Astrocyte of the hippocampus (primary cell): ENCODE measurements at places on chromosomes 7 and 10.

DNA sequence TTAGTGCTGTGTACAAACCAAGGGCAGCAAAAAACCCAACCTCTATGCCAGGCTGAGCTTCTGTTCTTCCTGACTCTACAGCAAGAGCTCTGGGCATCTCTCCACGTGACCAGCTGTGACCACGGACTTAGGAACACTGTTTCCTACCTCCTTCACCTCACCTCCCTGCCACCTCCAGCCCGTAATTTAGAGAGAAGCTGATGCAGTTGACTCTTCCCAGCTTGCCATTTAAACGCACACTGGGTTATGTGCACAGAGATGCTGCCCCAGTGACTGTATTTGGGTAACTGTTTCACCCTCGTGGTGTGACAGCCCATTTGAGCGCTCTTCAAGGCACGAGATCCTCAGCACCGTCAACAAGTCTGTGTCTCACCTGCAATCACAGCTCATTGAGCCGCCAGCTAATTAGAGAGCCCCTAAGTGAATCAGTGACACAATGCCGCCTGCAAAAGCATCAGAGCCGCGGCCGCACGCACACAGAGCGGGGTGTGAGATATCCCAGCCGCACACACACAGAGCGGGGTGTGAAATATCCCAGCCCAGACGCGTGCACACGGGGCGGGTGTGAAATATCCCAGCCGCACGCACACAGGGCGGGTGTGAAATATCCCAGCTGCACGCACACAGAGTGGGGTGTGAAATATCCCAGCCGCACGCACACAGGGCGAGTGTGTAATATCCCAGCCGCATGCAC lies 319.7 kb downstream of the PTPRN2 start:
- DNase-seq = no peak

DNA sequence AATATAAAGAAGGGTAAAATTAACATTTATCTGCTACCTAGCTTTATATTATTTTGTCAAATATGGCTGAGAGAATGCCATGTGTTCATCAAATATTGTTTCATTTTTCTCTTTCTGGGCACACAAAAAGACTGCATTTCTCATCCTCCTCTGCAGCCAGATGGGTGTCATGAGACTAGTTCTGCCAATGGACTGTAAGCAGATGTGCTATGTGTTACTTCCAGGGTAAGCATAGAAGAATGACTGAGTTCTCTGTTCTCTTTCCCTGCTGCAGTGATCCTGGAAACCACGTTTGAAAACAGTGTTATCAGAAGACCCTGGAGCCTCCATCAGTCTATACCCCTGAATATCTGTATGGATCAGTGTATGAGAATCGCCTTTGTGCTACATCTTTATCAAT lies 24.1 kb upstream of the SLK start:
- no peak for DNase-seq

- peak; percentile 41 for DNase-seq
Measured at GRCh38 chr7:142813226-142813625, 41.6 kb upstream of the EPHB6 start.

DNA sequence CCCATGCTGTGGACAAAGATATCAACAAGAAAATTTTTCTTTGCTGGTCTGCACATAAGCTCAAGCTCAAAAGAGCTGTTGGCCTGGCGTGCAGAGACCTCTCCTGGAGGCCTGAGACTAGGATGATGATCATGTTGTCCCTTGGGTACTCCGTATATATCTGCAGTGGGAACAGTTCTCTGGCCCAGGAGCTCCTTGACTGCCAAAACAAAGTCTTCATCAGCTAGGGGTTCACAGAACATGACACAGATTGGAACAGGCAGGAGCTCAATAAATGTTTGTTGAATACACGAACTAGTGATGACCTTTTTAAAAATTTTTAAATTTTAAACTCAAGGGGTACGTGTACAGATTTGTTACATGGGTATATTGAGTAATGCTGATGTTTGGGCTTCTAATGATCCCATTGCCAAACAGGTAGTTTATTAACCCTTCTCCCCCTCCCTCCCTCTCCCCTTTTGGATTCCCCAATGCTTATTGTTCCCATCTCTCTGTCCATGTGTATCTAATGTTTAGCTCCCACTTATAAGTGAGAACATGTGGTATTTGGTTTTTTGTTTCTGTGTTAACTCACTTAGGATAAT lies 49.1 kb downstream of the ZNF783 start:
- DNase-seq = no peak
